NCI-H1105 (cell line): ENCODE measurements at places on chromosomes 16 and 17.

- DNase-seq, result peak; percentile 17
Measured at GRCh38 chr17:2400474-2400866, 390 bp downstream of the MNT start.

- no peak for DNase-seq
Measured at GRCh38 chr16:69378760-69379159, 7.0 kb downstream of the TERF2 start.

DNA sequence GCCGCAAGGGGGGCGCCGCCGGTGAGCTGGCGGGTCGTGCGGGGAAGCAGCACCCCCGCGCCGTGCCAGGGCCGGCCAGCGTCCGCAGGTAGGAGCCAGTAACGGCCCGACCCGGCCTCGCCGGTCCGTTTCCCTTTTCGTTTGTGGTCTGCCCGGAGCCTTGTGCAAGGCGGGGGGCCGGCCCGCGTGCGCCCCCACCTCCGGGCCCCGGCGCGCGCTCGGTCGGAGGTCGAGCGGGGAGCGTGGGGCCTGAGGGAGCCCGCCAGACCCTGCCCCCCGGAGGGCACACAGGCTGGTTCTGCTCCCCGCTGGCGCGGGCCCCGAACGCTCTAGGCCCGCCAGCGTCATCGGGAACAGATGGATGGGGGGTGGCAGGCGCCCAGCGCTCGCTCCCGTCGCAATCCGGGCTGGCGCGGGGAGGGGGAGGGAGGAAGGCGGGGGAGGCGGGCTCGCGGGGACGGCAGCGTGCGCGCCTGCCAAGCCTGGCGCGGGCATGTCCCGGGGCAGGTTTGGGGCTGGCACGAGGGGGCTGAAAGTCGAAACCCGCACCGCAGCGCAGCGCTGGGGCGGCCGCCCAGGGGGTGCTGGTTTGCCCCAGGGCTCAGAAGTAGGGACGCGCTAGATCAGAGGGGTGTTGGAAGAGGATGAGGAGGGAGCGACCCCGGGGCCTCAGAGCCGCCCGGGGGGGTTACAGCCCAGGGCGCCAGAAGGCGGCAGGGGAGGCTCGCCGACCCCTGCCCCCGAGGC lies 1.5 kb upstream of the GSE1 start:
- peak; percentile 58 for DNase-seq

DNA sequence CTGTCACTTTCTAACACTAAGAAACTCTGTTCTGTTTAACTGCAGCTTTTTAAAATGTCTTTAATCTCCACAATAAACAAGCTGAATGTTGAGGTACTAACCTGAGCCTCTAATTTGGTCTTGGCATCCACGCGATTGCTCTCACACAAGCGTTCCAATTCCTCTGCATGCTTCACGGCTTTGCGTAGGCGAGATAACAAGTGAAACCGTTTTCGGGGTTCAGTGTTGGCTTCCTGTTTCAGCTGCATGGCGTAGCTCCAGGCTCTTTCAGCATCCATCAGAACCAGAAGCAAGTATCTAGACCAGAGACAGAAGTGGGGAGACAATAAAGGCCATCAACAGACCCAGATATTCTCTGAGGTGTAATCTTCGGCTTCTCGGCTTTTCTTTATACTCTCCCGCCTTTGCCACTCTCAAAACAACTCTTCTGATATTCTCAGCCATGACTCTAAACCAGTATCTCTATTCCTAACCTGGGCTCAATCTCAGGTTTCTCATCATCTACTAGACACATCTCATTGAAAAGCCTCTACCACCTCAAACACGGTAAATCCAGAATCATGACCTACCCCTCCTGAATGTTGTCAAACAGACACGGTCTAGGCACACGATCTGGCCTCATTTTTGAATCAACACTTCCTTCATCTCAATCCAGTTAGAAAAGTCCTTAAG lies 8.3 kb downstream of the SRP68 start:
- no peak for DNase-seq

DNA sequence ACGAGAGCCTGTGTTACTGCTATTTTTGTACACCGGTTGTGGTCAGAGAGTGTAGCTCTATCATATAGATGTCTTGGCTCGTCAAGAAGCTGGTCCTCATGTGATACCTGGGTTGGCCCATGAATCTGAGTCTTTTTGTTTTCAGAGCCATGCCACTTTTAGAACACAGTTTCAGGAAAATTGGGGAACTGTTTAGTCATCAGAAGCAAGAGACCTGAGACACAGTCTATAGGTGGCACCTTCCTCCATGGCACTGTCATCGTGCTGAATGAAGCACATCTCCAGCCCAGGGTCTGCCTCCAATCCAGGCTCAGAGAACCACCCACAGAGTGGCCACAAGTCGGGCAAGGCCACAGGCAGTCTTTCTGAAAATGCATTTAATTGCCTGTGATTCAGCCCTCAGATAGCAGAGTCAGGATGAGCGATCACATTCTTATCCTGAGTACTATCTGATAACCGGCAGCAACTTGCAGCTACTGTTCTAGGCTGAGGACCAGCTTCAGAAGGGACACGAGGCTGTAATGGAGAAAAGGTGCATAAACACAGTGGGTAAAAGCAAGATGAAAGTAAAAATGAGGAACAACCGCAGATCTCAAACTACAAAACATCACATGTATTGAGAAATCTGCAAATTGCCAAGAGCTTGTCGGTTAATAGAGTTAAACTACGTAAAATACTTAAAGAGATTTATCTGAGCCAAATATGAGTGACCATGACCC lies 14.2 kb upstream of the HAPSTR1 start:
- no peak for DNase-seq
